ENCODE measurements at places on chromosomes 12 and 14. TPM values are rescaled to one million over a fixed set of nuclear protein-coding genes. Genes with fewer than 3 reads are reported as not detected.

DNA sequence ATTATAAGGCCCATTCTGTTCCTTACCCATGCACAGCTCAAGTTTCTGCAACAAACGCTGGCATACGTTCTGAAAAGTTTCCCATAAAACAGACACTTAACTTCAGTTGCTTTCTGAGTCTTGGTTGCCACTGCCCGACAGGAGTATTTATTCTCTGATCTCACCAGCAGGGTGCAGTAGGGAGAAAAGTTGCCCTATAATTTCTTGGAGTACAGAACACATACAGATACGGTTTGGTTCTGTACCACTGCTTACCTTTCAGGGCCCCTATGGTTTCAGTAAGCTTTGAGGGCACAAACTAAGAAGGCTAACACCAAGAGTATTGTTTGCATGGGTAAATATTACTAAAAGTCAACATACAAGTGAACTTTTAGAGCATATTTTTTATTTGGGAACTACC is 77.9 kb downstream of the SPATA7 start:
- H3K27me3 ChIP-seq, result no peaks in the 10 kb centered on the region
- H3K4me1 ChIP-seq, result no peaks in the 10 kb centered on the region
- no peak for DNase-seq
- H3K27ac ChIP-seq, result no peak overlapping the region
- peaks cover 31% of the 10 kb centered on the region for H3K36me3 ChIP-seq
- no peak overlapping the region for H3K4me3 ChIP-seq

- H3K36me3 ChIP-seq, result peaks cover 9% of the 10 kb centered on the region
- peak overlapping the region; percentile 83 for H3K27ac ChIP-seq
- no peak for DNase-seq
- H3K27me3 ChIP-seq, result no peaks in the 10 kb centered on the region
Measured at GRCh38 chr12:104458694-104459367, 2.1 kb downstream of the CHST11 start.

DNA sequence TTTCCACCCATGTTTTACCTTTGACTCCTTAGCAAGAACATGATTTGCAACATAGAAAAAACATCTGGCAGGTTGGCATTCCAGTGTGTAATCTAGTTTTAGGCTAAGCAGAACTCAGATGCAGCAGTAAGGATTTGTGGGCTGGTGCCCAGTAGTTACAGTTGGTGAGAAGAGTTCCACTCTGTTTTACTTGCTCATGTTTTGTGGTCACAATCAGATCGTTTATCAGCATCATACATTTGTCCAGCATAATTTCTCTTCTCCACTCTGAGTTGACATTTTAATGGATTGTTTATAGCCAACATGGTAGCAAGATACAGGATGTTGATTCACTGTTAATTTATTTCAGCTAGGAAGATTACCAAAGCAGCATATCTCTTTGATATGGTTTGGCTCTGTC is 120.0 kb downstream of the PDE6H start:
- no peak overlapping the region for H3K4me3 ChIP-seq
- no peak for DNase-seq
- peaks cover 2% of the 10 kb centered on the region for H3K36me3 ChIP-seq
- H3K27me3 ChIP-seq, result peaks cover 3% of the 10 kb centered on the region

DNA sequence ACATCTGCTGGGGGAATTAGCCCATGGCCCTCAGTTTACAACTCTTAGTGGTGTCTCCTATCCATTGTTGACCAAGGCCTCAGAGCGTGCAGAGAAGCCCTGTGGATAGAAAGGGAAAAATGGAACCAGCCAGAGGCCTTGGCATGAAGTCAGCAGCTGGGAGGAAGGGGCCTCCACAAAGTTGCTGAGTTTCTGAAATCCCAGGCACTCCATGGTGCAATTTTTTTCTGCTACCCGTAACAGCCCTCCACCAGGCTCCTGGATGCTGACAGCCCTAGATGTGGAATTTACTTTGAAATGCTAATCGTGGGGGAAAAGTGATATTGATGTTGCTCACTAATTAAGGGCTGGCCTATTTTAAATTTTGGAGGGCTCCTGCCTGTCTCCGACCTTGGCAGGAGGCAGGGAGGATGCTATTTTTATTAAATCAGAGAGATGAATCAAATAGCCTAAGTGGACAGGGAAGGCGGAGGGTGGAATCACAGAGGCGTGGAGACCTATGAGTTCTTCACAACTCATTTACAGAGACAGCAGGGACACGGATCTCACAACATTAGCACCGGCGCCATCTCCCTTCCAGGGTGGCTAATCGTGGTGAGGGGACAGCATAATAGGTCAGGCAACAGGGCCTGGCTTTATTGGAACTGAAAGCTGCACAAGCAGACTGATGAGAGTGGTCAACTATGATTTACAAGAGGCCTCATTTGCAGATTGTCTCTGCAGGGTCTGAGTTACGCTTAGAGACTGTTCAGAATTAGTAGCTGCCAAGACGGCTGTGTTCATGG is 99.8 kb upstream of the WSCD2 start:
- H3K4me3 ChIP-seq, result no peak overlapping the region
- H3K4me1 ChIP-seq, result no peaks in the 10 kb centered on the region
- DNase-seq, result no peak
- H3K36me3 ChIP-seq, result no peaks in the 10 kb centered on the region

DNA sequence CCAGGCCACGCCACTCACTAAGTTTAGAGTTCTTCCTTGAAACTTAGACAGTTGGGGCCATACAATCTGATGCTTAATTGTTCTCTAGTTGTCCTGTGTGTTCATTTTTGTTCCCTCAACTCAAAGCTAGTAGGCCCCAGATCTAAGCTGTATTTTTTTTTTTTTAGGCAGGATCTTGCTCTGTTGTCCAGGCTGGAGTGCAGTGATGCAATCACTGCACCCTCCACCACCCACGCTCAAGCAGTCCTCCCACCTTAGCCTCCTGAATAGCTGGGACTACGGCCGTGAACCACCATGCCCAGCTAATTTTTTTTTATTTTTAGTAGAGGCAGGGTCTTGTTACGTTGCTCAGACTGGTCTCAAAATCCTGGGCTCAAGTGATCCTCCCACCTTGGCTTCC is 7.5 kb downstream of the TNFRSF1A start:
- H3K27ac ChIP-seq, result peak overlapping the region; percentile 76
- peaks cover 52% of the 10 kb centered on the region for H3K4me1 ChIP-seq
- H3K27me3 ChIP-seq, result no peaks in the 10 kb centered on the region
- H3K4me3 ChIP-seq, result peak overlapping the region; percentile 59
- peaks cover 42% of the 10 kb centered on the region for H3K36me3 ChIP-seq

GRCh38 chr14:77390188-77390587 is 13.0 kb downstream of the SAMD15 start:
- no peaks in the 10 kb centered on the region for H3K36me3 ChIP-seq
- no peaks in the 10 kb centered on the region for H3K27me3 ChIP-seq
- no peaks in the 10 kb centered on the region for H3K4me1 ChIP-seq
- no peak overlapping the region for H3K4me3 ChIP-seq
- H3K27ac ChIP-seq, result no peak overlapping the region

DNA sequence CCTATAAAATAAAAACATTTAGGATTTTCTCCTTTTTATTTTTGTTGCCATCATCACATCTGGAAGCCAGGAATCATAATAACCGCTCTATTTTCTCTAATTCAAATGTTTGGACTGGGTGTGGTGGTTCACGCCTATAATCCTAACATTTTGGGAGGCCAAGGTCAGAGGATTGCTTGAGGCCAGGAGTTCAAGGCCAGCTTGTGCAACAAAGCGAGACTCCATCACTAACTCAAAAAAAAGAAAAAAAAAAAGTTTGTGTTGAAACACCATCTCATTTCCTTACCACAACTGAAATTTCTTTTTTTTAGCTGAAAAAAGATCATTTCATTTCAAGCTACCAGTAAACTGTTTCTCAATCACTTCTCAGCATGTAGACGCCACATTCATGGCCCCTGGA is 8.8 kb upstream of the BAZ1A start:
- no peaks in the 10 kb centered on the region for H3K4me1 ChIP-seq
- no peak overlapping the region for H3K27ac ChIP-seq
- DNase-seq, result no peak

DNA sequence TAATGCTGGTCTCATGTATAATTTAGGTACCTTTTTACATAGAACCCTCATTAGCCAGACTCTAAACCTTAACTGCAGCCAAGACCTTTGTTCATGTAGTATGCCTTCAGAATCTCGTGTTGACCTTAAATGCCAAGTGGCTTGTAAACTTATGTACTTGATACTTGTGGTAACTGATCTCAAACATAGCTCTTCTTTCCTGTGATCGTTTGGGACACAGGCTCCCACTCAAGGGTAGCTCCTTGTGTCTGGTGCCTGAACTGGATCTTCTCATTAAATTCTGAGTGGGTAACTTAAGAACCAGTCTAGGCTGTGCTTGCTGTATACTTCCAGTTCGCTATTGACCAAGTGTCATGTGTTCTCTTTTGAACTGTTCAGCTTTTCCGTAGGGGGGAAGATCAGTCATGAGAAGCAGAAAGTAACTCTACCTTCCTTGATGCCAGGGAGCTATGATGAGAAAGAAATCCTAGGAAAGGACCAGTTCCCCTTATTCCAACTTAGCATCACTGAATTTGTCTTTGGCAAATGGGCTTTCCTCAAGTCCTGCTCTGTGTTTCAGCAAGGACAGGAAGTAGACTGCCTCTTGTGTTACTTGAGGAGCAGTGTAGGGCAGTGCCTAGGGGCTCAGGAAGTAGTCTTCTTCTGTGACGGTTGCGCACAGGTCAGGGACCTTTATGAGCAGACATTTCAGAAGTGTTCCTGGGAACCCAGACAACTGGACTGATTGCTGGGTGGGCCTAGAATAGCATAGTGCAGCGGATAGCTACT is 2.5 kb downstream of the LGALS3 start:
- H3K4me1 ChIP-seq, result peaks cover 5% of the 10 kb centered on the region
- no peak overlapping the region for H3K4me3 ChIP-seq
- H3K36me3 ChIP-seq, result no peaks in the 10 kb centered on the region
- no peak overlapping the region for H3K27ac ChIP-seq
- peaks cover 49% of the 10 kb centered on the region for H3K27me3 ChIP-seq

GRCh38 chr12:5497329-5498053 is 65.6 kb downstream of the NTF3 start:
- no peak overlapping the region for H3K27ac ChIP-seq
- H3K4me3 ChIP-seq, result no peak overlapping the region
- H3K27me3 ChIP-seq, result no peaks in the 10 kb centered on the region

DNA sequence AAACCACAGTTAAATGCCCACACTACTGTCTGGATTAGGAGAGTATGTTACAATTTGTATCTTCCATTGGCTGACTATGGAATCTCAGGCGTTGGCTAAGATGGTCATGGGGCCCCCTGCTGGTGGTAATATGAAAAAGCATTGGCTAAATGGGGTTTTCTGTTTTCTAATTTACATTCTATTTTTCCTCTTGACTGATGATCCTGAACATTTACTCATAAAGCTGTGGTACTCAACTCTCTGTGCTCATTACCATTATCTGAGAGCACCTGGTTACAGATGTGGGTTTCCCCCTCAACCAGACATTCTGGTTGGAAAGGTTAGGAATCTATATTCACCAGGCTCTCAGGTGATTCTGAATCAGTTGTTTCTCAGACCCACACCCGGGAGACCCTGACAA is 64.8 kb downstream of the WSCD2 start:
- no peak overlapping the region for H3K27ac ChIP-seq
- H3K36me3 ChIP-seq, result no peaks in the 10 kb centered on the region
- peak; percentile 5 for DNase-seq
- H3K4me3 ChIP-seq, result no peak overlapping the region
- no peaks in the 10 kb centered on the region for H3K4me1 ChIP-seq
- H3K27me3 ChIP-seq, result peaks cover 22% of the 10 kb centered on the region

DNA sequence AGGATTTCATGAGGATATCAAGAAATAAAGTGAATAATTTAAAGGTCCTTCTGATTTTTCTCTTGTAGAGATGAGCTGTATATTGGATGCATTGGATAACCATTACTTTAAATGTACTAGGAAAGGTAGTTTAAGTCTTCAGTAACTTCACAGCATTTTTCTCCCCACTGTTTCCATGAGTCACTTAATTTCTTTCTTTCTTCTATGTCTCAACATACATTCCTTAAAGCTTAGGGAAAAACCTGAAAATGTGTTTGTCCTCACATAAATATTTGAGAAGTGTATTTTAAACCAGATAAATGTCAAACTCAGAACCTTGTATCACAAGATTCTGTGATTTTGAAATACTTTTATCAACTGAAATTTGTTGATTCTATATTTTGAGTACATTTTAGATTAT is 1970.2 kb upstream of the FLRT2 start:
- no peak overlapping the region for H3K4me3 ChIP-seq
- no peaks in the 10 kb centered on the region for H3K4me1 ChIP-seq
- DNase-seq, result no peak
- no peaks in the 10 kb centered on the region for H3K36me3 ChIP-seq
- H3K27ac ChIP-seq, result no peak overlapping the region

GRCh38 chr12:132426349-132427173 is 63.4 kb upstream of the FBRSL1 start:
- peaks cover 22% of the 10 kb centered on the region for H3K4me1 ChIP-seq
- H3K27me3 ChIP-seq, result no peaks in the 10 kb centered on the region
- H3K36me3 ChIP-seq, result peaks cover 2% of the 10 kb centered on the region
- no peak overlapping the region for H3K4me3 ChIP-seq
- H3K27ac ChIP-seq, result peak overlapping the region; percentile 6

DNA sequence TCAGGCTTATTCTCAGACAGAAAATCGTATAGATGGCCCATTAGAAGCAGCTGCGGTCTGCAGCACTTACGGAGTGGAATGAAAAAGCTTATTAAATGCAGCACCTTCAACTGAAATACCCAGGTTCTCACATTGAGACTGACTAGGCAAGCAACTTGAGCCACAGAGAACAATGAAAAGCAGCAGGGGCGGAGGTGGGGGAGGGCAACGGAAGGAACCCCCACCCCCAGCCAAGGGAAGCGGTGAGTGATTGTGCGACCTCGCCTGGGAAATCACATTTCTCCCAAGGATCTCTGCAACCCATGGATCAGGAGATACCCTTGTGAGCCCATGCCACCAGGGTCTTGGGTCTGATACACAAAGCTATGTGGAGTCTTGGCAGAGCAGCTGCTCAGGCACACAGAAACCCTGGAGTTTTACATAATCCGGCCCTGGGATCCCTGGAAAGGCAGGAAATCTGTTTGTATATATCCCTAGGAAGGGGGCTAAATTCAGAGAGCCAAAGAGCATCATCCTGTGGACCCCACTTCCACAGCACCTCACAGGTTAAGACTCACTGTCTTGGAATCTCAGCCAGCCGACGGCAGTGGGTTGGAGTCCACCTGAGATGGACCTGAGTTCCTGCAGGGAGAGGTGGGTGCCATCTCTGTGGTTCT is 38.1 kb downstream of the PZP start:
- no peaks in the 10 kb centered on the region for H3K36me3 ChIP-seq
- H3K4me1 ChIP-seq, result no peaks in the 10 kb centered on the region

HELB gene
- 13.5 TPM for total RNA-seq

ACSM4 gene
- total RNA-seq, result not detected

NDRG2 gene
- 4.2 TPM for total RNA-seq

BCAT1 gene
- total RNA-seq, result 58.7 TPM
